HS-5 (cell line): ENCODE measurements at places on chromosomes 5 and 9.
A peak's percentile ranks its signal among the peaks of the same experiment; 100 is the strongest.

DNA sequence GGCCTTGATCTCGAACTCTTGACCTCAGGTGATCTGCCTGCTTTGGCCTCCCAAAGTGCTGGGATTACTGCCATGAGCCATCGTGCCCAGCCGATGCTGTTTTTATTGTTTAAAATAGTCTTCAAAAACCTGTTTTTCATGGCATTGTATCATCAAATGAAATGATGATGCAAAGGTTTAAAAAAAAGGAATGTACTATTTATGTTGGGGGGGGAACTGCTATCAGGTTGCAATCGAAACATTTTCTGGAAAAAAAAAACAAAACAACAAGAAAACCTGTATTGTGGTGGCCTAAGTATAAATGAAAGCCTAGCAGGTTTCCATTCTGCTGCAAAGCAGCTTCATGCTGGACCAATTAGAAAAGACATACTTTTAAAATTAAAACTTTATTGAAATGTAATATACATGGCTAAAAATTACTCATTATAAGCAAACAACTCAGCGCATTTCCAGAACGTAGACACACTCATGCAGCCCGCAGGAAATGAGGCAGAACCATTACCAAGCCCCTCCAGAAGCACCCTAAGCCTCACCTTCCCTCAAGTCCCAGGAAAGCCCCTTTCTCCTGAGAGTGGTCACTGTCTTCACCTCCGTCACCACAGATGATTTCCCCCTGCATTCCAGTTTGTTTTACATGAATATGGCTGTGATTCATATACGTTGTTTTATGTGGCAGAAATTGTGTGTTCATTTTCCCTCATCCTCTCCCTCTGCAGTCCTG lies 19.0 kb downstream of the GPR107 start:
- DNase-seq: peak; percentile 16

- DNase-seq: peak; percentile 96
Observed at GRCh38 chr5:54761213-54761701, 224.1 kb downstream of the ESM1 start.

- DNase-seq: no peak
Observed at GRCh38 chr9:14300040-14300439, 13.9 kb downstream of the NFIB start.

- DNase-seq: no peak
Observed at GRCh38 chr5:124342584-124342983, 403.9 kb downstream of the ZNF608 start.

DNA sequence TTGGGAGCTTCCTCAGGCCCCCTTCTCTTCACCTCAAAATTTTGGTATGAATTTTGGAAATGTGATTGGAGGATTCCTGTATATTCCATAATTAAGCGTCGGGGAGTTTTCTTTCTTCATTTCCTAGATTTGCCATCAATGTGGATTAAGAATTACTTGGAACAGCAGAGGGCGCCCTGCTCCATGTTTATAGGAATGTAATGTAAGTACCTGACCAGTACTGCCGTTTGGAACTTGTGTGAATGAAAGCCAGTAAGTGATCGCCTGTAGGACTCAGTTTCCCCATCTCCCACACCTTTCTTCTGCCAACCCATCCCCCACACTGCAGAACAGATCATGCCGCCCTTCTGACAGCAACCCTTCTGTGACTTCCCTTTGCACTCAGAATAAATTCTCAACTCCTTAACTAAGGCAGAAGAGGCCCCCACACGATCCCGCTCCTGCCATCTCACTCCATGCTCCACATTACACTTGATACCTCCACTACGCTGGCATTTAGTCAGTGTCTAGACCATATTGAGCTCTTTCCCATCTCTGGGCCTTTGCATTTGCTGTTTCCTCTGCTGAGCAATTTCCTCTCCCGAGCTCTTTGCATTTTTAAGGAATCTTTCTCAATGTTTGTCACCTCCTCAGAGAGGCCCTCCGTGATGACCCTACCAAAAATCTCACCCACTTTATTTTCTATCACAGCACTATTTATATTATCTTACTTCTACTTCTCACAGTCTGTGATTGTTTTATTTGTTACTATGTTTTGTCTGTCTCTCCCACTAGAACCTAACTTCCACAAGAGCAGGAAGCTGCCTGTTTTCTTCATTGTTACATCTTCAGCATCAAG lies 79.5 kb upstream of the HTR4 start:
- peak; percentile 43 for DNase-seq

GRCh38 chr9:99231711-99232110 lies 9.6 kb downstream of the SEC61B start:
- no peak for DNase-seq

DNA sequence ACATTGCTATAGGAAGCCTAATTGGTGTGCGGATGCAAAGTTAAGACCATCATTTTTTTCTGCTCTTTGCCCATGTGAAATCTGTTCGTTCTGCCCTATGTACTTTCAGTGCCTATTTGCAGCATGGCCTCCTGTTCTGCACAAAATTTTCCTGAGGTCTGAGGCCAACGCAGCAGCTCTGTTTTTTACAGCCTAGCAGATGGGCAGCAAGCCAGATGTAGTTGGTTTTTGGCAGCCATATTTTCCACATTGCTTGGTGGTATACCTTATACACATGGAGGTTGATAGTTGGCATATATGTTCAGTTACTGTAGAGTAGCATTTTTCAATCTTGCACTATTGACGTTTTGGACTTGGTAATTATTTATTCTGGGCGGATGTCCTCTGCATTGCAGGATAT lies 133.5 kb upstream of the MRPS30 start:
- no peak for DNase-seq

DNA sequence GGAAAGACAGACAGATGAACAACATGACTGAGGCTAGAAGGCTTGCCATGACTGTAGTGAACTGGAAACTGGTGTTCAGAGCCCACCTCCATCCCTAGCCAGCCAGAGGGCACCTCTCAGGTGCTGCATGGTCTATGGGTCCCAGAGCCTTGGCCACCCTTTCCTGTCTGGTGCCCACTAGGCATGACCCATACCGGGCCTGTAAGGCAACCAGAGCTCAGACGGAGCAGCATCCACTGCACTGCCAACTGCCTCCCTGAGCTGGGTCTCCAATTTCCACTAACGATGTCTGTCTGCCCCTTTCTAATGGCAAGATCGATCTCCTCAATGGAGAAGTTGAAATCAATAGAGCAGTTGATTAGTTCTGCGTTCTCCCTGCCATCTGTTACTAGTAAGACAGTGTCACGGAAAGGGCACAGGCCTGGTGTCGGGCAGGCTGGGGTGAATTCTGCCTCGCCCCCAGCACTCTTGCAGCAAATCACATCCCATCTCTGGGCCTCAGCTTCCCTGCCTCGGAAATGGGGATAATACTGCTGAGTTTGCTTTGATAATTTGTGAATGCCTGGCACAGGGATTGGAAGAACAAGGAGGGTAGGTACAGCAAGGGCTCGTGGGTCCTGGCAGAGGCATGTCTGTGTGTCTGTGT lies 172.3 kb upstream of the MVB12B start:
- DNase-seq: no peak

GRCh38 chr5:179290681-179291540 lies 54.4 kb downstream of the ADAMTS2 start:
- DNase-seq: no peak

DNA sequence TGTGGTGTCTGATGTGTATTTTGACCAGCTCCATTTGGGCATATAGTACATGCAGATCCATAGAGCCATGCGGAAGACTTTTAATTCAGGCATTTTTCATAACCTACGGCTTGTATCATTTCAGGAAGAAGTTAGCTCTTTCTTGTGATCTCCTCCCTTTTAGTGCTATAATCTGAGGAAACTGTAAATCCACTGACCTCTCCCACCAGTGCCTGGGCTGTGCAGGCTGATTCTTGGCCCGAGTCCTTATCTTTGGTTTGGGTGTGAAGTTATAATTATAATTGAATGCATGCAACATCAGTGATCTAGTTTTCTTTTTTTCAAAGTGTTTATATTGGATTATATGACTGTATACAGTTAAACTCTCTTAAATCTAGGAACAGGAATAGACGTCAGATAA lies 247.9 kb downstream of the PCSK5 start:
- no peak for DNase-seq

- peak; percentile 99 for DNase-seq
Observed at GRCh38 chr5:136020383-136021015, 8.3 kb upstream of the TGFBI start.

GRCh38 chr9:27561685-27562084 lies 11.6 kb downstream of the C9orf72 start:
- DNase-seq: no peak

DNA sequence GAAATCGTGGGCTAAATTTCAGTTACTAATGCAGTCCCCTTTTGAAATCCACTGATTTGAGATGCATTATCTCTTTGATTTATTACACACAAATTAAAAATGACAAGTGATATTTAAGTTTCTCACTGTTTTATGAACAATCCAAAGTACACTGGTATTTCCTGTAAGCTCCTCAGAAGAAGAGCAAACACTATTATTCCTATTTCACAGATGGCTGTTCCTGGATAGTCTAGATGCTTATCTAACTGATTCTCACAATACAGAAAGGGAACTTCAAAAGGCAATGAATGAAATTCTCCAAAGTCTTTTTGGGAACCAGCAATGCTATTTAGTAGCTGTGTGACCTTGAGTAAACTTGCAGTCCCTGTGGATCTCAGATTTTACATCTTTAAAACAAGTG lies 404.7 kb upstream of the DAB2 start:
- DNase-seq: no peak

- DNase-seq: no peak
Observed at GRCh38 chr9:3125602-3126405, 281.9 kb upstream of the PUM3 start.

DNA sequence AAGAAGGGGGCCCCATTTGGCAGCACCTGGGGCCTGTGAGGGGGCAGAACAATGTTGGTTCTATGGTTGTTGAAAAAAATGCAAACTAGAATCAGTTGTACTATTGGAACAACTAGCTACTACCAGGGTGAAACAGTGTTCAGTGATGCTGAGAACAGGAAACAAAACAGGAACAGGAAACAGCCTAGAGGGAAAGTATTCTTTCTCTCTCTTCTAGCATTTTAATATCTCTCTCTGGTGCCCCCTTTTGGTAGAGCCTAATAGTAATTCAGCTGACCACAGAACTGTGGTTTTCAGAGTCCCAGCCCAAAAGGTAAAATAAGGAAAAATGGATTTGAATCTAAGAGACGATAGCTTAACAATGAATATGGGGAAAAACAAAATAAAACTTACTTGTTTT lies 138.0 kb upstream of the KCNN2 start:
- no peak for DNase-seq

GRCh38 chr5:108312258-108312657 lies 69.6 kb downstream of the FBXL17 start:
- no peak for DNase-seq

GRCh38 chr5:23332650-23333251 lies 174.7 kb upstream of the PRDM9 start:
- no peak for DNase-seq

DNA sequence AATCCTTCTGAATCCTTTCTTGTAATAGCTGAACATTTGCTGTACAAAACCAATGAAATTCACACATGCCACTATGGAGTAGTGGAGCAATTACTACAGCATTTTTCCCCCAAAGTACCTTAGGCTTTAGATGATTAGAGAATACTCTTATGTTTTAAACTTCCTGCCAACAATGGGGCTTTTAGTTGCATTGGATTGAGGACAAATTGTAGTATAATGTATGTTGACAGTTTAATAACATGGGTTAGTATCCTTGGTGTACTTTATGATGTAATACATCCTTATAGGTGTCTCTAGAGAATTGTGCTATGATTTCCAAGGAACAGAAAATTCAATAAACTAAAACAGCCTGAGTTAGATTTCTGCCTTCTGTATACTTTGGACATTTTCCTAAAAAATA lies 422.7 kb upstream of the GRAMD2B start:
- DNase-seq: no peak

DNA sequence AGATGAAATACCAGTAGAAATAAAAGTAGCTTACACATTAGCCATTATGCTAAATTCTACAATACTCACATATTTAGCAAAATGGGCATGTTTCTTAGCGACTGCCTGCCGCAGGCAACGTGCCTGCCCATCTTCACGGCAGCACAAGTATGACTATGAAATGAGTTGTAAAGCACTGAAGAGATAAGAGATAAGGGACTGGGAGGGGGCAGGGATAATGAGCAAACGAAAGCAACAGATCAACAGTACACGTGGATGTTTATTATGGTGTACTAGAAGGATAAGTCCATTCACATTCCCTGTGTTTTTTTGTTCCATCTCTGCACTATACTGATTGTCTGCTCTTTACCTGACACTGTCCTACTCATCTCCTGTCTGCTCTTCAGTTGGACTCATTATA lies 44.1 kb upstream of the KCNN2 start:
- no peak for DNase-seq

DNA sequence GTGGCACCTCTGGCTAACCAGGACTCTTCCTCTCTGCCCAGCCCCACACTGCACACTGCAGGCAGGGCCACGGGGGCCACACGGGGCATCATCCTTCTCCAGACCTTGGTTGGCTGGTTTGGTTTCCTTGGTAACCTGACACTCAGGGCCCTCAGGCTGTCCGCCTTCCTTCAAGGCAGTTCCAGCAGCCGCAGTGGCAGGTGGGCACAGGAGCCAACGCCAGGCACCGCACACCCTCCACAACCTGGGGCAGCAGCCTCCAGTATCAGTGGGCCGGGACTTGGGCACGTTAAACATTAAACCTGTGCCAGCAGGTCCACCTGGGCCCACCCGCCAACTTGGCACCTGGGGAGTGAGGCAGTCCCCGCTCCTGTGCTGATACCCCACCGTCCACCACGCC lies 1.9 kb downstream of the NPDC1 start:
- no peak for DNase-seq

DNA sequence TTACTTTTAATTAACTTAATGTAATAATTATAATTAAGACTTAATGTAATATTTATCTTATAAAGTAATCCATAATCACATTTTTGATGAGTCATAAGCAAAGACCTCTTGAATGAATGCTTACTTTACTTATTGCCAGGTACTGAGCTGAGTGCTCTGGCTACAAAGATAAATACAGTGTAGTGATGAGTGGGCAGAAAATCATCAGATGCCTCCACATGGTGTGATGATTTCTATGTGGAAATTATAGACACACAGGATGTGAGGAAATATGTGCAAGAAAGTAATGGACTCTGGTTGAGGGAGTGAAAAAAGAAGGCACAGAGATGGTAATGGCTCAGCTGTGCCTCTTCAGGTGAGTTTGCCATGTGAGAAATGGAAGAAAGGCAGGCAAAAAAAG lies 422.6 kb upstream of the CD180 start:
- DNase-seq: no peak

GRCh38 chr5:102998224-102998623 lies 121.7 kb downstream of the GIN1 start:
- DNase-seq: no peak

DNA sequence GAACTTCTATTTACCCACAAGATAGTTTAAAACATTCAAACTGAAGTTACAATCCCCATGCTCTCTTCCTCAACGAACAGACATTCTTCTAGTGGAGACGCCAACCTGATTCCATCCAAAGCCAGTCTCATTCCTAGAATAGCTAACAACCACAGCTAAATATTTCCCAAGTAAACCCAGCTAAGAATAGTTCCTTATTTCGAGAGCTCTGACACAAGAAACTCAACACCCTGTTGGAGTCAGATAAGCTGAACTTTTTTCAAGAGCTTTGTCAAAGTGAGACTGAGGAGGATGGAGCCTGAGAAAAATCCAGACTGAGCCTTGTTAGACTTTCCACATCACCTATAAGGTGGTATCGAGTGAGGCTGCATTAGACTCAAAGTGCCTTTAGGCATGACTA lies 56.7 kb upstream of the RPS23 start:
- no peak for DNase-seq
